Activated CD8-positive, alpha-beta memory T cell treated with anti-CD3 and anti-CD28 coated beads, Interleukin-2, amount 50 U/mL, for 48 hours (primary cell): ENCODE measurements at places on chromosomes 11 and 22.

DNA sequence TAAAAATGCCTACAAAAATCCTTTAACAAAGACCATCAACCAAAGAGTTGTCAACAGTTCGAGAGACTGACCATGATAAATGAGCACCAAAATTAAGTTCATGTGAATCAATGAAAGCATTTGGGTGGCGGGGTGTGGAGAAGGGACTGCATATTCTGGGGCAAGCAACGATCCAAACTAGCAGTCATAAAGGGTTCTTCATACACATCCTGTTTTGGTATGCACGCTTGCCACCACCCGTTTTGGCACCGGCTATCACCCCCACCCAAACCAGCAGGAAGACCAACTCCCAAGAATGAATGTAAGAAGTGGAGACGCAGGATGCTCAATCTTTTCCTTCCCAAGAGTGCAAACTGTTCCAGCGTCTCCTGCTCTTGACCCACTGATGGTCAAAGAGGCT is 80.8 kb downstream of the SGSM3 start:
- DNase-seq, result peak; percentile 47

DNA sequence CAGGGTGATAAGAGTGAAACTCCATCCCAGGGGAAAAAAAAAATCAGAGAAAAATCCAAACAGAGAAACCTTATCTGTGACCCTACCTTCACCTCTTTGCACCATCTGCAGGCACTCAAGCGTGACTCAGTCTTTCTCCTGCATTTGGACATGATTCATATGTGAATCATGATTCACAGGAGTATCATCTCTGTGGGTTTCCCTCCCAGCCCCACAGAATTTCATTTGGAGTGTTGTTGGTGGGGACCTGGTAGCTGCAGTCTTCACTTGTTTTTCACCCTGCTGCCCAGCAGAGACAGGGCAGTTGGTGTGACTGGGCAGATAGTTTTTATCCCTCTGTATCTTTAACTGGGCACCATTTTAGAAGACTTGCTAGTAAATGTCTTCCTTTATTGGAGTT is 75.7 kb downstream of the DEPDC5 start:
- DNase-seq, result peak; percentile 73

- DNase-seq, result no peak
Observed at GRCh38 chr11:1402355-1403077, 12.8 kb downstream of the BRSK2 start.

DNA sequence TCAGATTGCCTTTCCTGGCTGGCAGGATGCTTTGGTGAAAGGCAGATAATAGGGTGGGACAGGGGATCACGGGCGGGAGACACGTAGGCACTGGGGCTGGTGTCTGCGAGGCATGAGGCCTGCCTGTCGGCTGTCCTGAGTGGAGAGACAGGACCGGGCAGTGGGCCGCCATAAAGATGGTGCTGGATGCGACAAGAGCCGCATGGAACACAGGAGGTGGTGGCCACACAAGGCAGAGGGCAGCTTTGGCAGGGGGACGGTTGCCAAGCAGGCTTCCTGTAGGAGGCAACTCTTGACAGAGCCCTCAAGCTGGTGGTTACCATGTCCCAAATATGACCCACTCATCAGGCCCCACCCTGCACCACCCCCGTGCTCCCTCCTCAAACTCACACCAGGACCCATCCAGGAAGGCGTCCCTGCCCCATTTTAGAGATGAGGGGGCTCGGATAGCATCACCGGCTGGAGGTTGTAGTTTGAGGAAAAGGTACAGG is 4.9 kb upstream of the PPARA start:
- DNase-seq, result no peak

DNA sequence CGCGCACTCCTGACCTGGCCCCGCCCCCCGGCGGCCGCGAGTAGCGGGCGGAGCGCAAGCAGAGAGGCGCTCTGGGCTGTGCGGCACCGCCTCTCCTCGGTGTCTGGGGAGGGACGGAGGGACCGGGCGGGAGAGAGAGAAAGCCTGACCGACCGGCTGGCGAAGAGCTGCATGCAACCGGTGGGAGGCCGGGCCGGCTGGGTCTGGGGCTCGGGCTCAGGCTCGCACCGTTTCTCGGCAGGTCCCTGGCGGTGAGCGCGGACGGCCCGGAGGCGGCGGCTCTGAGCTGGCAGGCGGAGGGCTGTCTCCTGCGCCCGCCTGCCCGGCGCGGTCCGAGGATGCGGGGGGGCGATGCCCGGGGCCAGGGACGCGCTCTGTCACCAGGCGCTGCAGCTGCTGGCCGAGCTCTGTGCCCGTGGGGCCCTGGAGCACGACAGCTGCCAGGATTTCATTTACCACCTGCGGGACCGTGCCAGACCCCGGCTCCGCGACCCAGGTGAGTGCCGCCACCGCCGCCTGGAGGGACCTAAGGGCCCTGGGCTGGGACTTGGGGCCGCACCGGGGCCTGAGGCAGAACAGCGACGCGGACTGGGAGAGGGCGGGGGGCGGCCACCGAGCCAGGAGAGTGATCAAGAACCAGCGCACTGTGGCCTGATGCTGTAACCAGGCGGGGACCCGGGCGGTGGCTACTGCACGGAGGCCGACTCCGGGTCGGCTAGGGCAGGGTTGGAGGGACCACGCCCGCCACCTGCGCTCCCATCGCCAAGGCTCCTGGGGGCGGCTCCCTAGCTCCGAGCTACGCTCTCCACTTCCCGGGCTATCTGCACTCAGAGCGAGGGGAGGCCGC is at the start of gene SYT9:
Gene SYT9, plus strand, starts transcription at position 69 of the 847 bp plus-strand sequence. Its CDS starts 283 bp downstream, at position 352.
- DNase-seq, result peak; percentile 61
